ENCODE measurements at places on chromosomes 7 and 10.

GRCh38 chr7:135389971-135390370, 119.9 kb downstream of the CNOT4 start:
- no peak for DNase-seq

DNA sequence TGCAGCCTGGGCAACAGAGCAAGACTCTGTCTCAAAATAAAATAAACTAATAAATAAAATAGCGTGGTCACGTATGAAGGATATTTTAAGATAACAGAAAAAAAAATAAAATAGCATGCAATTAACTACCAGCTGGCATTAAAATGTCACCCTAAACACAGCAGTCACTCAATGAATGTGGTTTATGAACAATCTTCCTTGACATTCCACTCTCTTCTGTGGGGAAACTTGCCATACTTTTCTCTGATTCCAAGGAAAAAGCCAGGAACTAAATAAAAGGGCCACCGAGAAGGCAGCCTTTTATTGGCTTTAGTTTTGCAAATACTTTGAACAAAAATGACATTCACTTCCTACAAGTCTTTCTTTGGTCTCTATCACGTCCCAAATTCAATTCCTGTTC, 266.6 kb downstream of the PARD3 start:
- DNase-seq: peak; percentile 4

DNA sequence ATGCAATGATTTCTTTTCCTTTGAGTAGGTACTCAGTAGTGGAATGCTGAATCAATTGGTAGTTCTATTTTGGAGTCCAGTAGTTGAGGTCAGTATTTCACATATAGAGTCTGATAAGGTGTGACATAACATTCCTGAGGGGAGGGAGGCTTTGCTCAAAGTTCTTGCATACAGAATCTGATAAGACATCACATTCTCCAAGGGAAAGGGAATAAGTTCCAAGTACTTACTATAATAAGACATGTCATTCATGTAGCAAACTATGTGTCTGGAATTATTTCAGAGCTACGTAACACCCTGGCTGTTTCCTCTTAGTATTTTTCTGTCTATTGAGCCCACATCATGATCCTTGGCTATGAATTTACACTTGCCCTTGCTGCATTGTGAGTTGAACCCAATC, 74.3 kb upstream of the POM121L12 start:
- DNase-seq: no peak

DNA sequence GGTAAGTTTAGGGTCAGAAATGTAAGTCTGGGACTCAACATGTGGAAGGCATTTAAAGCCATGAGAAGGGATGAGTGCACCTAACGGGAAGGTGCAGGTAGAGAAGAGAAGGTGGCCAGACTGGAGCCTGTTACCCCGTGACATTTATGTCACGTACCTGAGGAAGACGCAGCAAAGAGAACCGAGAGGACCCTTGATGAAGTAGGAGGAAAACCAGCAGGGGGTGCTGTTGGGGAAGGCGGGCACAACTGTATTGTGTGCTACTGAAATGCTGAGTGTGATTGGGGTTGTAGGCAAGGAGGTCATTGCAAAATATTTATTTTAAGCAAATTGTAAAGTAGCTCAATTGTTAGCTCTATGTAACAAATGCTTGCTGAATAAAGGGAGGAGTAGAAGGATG, 338.2 kb upstream of the PRKCQ start:
- no peak for DNase-seq

- no peak for DNase-seq
Observed at GRCh38 chr7:25861164-25861496, 290.9 kb upstream of the NFE2L3 start.

- peak; percentile 29 for DNase-seq
Observed at GRCh38 chr7:80348223-80348622, 163.6 kb downstream of the GNAT3 start.

DNA sequence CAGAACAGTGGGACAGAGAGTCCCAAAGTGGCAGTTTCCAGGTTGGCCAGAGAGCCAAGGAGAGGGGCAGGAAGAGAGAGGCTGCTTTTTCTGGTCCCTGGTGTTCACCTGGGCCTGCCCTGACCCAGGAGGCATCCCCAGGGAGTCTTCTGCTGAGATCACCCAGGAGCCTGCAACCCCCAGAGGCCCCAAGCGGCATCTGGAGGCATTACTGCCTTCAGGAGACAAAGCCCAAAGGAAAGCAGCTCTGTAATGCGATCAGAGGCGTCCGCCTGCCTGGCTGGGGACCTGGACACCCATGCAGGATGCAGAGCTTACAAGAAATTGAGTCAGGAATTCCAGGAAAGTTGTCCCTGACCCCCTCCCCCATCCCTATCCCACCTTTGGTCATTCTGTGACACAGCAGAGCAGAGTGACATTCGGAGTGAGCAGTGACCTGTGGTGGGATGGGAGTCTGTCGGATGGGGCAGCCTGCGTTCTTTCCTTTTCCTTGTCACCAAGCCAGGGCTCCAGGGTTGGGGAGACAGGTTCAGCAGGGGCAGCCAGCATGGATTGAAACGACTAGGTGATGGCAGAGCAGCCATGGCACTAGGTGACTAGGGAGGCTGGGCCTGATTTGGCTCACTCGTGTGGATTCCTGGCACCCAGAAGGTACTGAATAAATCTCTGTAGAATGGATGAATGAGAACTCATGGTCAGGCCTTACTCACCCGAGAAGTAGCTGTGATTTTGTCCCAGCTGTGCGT, 10.4 kb downstream of the UNC5B start:
- DNase-seq: peak; percentile 42

GRCh38 chr7:159097661-159098423, 46.8 kb downstream of the VIPR2 start:
- no peak for DNase-seq

DNA sequence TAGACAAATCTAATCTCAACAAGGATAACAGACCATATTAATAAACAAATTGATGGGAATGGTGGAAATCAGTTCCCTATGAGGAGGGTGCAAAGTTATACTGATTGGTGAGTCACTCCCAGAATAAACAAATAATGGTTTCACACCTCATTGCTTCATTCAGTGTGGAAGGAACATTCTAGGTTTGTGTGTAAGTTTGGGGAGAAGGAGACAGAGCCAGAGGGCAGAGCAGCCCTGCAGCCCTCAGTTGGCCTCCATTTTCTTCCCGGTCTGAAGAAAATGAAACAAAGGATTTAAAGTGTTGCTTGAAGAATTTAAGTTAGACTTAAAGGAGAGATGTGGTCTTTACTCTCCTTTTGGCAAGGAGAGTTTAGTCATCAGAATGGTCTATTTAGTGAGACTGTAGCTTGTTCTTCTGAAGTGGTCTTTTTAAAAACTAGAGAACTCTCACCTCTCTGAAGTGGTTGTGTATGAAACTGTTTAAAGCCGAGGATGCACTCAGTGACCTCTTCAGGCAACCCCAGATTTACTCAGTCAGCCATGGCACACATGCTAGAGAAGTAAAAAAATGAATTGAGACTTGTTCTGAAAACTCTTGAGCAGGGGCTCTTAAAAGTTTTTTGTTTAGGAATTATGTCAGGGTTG, 27.2 kb downstream of the IKZF1 start:
- DNase-seq: no peak

DNA sequence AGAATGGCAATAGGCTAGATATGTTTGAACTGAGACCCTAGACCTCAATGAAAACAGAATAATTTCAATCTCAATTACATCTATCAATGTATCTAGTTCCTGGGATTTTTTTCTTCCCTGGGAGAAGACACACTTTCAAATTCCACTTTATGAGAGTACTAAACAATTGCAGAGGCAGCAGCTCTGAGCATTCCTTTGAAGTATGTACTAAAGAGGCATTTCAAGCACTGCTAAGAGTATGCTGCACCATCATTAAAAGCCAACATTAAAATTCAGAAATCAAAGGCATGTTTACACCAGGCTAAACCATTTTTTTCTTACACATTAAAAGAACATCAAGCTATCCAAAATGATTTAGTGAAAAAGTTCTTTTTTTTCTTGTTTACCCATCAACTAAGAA, 297.9 kb upstream of the CACNA2D1 start:
- DNase-seq: no peak

- DNase-seq: peak; percentile 29
Observed at GRCh38 chr10:117450940-117451339, 75.7 kb upstream of the PDZD8 start.
